ENCODE measurements at places on chromosomes 5 and 9.

- DNase-seq = no peak
These were observed 120.7 kb downstream of the PAPPA start for GRCh38 chr9:116274293-116274692.

GRCh38 chr9:33414889-33415500, 12.6 kb upstream of the AQP7 start:
- DNase-seq = no peak

DNA sequence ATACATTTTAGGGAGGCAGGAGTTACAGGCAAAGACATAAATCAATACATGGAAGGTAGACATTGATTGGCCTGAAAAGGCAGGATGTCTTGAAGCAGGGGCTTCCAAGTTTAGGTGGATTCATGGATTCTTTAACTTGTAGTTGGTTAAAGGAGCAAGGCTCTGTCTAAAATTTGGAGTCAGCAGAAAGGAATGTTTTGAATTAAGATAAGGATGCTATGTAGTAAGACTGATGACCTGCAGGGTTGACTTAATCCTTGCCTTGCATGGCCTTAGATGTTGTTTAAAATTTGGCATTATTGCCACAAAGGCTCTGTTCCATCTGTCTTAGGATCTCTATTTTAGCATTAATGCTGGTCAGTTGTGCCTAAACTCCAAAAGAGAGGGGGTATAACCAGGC, 171.3 kb downstream of the C5orf15 start:
- no peak for DNase-seq

- DNase-seq = no peak
These were observed 556.6 kb downstream of the TLE1 start for GRCh38 chr9:81132796-81133195.

- no peak for DNase-seq
These were observed 24.0 kb downstream of the SEMA4D start for GRCh38 chr9:89473762-89474469.

DNA sequence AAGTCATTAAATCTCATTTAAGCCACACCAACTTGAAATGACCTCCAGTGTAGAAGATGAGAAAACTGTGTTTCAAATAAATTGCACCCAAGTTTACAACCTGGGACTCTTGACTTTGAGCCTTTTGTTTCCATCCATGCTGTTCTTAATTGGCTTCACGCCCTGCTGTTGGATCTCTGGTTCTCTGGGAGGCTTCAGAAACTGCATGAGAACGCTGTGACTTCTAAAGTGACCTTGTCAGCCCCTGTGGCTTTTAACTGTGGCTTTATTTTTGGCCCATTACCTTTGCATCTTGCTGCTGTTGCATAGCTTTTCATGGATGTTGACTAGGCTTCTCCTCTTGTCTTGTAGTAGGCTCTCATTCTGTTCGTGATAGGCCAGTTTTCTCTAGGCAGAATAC, 29.3 kb downstream of the TNFAIP8 start:
- DNase-seq = no peak

DNA sequence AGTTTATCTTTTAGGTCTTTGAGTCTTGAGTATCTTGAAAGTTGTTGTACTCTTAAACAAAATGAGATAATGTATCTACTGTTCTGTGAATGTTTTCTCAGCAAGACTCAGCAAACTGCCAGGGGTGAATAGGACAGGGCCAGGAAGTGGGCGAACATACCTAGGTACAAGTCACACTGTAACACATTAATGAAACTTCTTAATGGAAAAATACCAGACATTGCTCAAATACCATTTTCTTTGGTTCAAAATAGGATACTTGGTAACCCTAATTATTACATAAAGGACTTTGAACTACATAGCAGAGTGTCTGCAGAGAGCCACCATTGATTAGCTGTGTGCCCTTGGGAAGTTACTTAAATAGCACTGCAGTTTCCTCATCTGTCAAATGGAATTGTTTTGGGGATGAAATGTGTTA, 197.5 kb downstream of the ARHGEF28 start:
- DNase-seq = no peak

DNA sequence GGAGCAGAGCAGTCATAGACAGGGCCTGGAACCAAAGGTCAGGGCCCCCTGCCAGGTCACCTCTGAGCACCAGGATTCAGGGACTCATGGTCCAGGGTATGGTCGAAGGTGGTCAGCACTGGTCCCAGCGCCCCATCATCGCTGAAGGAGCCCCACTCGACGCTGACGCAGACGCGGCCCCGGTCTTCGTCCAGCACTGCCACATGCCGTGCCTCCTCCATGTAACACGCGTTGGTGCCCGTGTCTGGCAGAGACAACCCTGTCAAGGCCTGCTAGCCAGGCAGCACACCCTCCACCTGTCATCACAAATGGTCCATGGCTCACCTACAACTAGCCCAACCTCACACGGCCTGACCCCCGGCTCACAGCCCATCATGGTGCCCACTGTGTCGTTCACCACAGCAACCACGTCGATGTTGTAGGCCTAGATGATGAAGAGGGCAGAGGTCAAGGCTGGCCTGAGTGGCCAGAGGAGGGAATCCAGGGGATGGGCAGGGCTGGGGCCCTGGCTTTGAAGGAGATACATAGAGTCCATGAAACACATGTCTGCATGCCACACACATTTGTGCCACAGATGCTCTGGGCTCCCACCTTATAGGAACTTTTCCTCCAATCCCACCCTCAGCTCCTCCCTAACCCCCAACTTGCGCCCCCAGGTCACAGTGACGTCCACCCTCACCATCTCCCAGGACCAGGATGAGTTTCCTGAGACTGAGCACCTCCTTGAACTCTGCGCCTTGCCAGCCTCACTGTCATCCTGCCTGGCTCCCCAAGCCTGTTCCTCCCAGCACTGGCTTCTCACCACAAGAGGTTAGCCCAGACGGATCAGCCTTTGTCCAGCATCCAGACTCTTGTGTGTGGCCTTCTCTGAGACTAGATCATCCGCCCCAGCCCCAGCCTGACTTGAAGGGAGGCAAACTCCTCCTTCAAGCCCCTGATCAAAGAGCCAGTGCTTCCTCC, 9.5 kb downstream of the HK3 start:
- DNase-seq = no peak

- DNase-seq = no peak
These were observed 39.3 kb downstream of the LRRC70 start for GRCh38 chr5:62617943-62618342.

DNA sequence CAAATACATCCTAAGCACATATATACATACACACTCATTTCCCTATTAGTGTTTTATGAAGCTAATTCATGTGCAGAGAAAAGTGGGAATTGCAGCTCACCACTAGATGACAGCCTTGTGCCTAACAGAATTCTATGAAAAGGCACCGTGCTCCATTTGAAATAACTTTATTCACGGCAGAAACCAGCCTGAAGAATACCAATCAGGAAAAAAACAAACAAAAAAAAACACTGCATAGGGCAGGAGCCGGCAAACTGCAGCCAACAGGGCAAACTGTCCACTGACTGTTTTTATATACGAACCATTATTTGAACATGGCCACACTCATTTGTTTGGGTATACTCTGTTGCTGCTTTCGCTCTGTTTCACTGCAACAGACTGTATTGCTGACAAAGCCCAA, 33.6 kb downstream of the ERMP1 start:
- no peak for DNase-seq

DNA sequence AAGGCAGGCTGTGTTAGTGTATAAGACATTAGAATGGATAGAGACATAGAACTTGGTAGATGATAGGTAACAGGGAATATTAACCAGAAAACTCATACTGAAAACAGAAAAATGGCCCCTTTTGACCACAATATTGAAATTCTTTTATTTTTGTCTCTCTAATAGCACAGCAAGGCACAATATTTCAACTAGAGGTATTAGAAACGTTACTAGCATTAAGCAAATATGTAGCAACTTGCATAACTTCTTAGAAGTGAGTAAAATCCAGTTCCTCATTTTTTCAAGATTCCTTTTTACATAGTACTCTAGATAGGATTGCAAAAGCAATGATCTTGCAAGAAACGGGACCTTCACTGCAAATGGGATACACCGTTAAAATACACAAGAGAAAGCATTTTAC, 102.7 kb upstream of the VCAN start:
- DNase-seq = no peak

- DNase-seq = no peak
These were observed 71.3 kb downstream of the HMCN2 start for GRCh38 chr9:130336885-130337284.

- DNase-seq = peak; percentile 23
These were observed 796 bp upstream of the GADD45G start for GRCh38 chr9:89603767-89604665.

DNA sequence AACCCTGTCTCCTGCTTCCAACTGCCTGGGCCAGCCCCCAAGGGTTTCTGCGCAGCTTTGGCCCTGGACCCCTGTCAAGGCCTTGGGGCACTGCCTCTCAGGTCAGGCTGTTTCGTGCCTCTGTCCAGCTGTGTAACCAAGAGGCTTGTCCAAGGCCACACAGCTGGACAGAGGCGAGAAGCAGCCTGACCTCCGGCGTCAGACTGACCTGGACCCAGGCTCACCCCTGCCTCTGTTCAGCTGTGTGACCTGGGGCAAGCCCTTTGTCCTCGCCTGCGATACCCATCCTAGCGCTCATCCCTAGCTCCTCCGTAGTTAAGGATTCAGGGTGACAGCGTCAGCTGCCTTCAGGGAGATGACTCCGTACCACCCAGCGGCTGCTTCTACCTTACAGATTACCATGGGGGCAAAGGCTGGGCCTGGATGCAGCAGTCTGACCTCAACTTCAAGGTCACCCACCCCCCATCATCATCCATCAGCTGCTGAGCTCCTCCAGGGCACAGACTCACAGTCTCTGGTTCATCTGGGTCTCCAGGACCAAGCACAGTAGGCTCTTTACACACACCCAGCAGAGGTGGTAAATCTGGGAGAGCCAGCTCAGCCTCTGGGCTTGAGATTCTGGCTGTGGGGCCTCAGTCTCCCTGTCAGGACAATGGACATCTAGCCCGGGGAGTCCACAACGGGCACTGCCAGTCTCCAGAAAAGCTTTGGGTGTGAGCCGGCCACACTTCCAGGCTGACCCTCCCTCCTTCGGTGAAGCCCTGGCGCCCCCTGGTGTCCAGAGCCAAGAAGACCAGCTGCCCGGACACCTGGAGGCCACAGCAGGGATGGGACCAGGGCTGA, 7.9 kb downstream of the AK1 start:
- DNase-seq = peak; percentile 52

DNA sequence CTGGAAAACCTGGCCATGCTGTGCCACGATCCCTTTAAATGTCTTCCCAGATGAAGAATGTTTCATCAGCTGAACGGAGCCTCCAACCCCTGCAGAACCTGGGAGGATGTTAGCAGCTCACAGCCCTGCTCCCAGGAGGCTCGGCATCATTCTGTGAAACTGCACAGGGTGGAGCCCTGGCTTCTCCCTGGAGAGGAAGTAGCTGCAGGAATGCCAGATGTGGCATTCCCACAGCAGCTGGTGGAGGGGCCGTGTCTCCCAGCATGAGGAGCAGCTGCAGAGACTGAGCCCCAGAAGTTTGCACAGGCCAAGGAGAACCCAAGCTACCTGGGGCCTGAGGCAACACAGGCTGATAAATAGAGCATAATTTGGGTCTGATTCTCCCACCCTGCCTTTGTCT, 165.8 kb upstream of the MAP3K1 start:
- DNase-seq = no peak

DNA sequence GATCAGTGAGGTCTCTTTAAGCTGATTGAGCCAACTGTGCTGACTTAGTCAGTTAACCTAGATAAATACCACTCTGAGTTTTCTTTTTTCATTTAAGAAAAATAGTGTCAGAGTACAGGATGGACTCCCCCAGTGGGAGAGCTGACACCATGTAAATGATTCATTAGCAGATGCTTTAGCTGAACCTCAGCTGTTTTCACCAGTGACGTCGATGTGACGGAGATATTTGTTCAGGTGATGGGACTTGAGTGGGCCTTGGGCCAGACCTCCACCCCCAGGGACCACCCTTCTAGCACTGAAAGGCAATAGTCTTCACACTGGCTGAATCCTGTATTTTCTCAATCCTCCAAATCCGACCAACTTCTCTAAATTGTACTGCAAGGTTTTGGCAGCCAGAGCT, 196.1 kb downstream of the GAS1 start:
- DNase-seq = no peak

DNA sequence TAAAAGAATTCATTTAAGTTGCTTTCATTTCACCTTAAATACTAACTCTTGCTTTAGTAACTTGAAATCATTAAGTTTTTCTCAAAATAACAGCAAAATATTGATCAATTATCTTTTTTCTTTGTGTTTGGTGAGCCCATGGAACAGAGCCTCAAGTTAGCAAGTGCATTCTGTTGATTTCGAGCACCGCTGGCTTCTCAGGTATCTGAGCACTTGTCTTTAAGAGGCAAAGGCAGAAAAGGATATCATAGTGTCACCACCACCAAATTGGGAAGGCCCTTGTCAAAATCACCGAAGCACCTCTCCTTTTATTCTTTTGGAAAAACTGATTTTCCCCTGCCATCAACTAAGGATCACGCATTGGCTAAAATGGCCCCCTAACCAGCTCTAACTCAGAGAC, 17.1 kb upstream of the CTNNAL1 start:
- no peak for DNase-seq

DNA sequence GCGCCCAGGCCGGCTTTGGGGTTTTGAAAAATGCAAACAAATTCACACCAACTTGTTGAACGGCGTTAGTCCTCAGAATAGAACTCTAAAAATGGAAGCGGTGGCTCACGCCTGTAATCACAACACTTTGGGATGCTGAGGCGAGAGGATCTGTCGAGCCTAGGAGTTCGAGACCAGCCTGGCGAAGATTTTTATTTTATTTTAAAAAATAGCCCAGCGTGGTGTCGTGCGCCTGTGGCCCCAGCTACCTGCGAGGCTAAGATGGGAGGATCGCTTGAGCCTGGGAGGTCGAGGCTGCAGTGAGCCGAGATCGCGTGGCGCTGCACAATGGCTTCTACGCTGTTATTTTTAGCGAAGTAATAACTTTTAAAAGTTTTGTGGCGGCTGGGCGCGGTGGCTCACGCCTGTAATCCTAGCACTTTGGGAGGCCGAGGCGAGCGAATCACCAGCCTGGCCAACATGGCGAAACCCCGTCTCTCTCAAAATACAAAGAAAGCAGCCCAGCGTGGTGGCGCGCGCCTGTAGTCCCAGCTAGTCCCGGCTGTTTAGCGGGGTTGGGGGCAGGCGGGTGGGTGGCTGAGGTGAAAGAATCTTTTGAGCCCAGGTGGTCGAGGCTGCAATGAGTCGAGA, 694 bp upstream of the PLIN2 start:
- DNase-seq = peak; percentile 32

- DNase-seq = no peak
These were observed 26.1 kb downstream of the PWWP2A start for GRCh38 chr5:160092960-160093707.

DNA sequence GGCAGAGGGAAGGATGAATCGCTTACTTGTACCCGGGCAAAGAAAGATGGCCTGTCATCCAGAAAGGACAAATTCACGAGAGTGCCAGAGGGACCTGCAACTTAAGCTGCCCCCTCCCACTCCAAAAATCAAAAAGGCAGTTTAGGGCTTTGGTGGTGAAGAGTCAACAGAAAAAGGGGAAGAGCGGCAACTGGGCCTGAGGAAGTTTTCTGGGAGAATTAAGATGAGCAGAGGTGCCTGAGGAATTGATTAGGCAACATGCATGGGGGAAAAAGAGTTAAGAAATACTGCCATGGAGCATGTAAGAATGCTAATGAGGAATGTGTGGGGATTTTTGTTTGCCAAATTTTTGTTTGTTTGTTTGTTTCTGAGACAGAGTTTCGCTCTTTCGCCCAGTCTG, 1.8 kb upstream of the ACTL7B start:
- no peak for DNase-seq

Measured in CD4-positive, alpha-beta T cell (primary cell).